ENCODE measurements at places on chromosomes 16 and 17.
A peak's percentile ranks its signal among the peaks of the same experiment; 100 is the strongest.

GRCh38 chr16:56921571-56921970 lies 10.4 kb upstream of the HERPUD1 start:
- H3K4me3 ChIP-seq: no peak overlapping the region
- peaks cover 11% of the 10 kb centered on the region for H3K4me1 ChIP-seq
- no peak overlapping the region for H3K27ac ChIP-seq
- H3K27me3 ChIP-seq: no peaks in the 10 kb centered on the region

- H3K27me3 ChIP-seq: no peaks in the 10 kb centered on the region
- DNase-seq: no peak
These were observed 83.3 kb upstream of the C16orf82 start for GRCh38 chr16:26983426-26983825.

- DNase-seq: no peak
- peaks cover 10% of the 10 kb centered on the region for H3K4me1 ChIP-seq
- H3K27me3 ChIP-seq: no peaks in the 10 kb centered on the region
- H3K36me3 ChIP-seq: peaks cover 6% of the 10 kb centered on the region
These were observed 19.0 kb downstream of the GPR179 start for GRCh38 chr17:38324772-38325171.

GRCh38 chr17:8151641-8152111 lies 528 bp downstream of the PER1 start:
- peak overlapping the region; percentile 98 for H3K27ac ChIP-seq
- H3K4me1 ChIP-seq: peaks cover 33% of the 10 kb centered on the region
- H3K4me3 ChIP-seq: peak overlapping the region; percentile 83
- H3K36me3 ChIP-seq: peaks cover 34% of the 10 kb centered on the region
- DNase-seq: no peak
- no peaks in the 10 kb centered on the region for H3K27me3 ChIP-seq

Data from keratinocyte (primary cell).